Kidney (tissue), 22 donors: ENCODE measurements at places on chromosomes 7 and 10.

- no peak for DNase-seq
Observed at GRCh38 chr10:18713077-18713476, 53.8 kb downstream of the ARL5B start.

- no peak for DNase-seq
Observed at GRCh38 chr7:67654642-67655041, 658.0 kb downstream of the TYW1 start.

GRCh38 chr7:120229084-120229483 is 43.9 kb upstream of the KCND2 start:
- DNase-seq, result no peak

- peak; percentile 50 for DNase-seq
Observed at GRCh38 chr10:82089327-82089726, 214.3 kb downstream of the NRG3 start.

GRCh38 chr7:5598769-5599371 is 175.2 kb upstream of the TNRC18 start:
- DNase-seq, result no peak

DNA sequence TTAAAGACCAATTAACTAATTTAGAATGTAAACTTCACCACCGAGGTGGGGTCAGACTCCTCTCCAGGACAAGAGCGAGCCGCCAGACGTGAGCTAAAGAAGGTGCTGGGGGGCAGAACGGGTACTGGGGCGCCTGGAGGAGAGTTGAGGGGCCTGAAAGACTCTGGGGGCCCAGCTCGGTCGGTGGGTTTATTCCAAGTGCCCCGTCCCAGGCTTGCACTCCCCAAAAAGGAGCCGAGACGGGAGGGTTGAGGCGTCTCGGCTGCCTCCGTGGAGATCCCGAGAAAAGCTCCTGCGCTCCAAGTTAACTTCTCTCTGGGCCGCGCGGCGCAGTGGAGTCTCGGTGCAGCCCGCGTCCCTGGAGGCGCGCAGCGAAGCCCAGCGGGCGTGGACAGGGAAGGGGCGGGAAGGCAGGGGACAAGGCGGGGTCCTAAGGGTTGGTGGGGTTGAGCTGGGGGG is 553.3 kb downstream of the TFEC start:
- peak; percentile 66 for DNase-seq
